ENCODE measurements at places on chromosomes 16 and 17.

- no peak for DNase-seq
Observed at GRCh38 chr16:49491106-49491670, 117.6 kb downstream of the C16orf78 start.

DNA sequence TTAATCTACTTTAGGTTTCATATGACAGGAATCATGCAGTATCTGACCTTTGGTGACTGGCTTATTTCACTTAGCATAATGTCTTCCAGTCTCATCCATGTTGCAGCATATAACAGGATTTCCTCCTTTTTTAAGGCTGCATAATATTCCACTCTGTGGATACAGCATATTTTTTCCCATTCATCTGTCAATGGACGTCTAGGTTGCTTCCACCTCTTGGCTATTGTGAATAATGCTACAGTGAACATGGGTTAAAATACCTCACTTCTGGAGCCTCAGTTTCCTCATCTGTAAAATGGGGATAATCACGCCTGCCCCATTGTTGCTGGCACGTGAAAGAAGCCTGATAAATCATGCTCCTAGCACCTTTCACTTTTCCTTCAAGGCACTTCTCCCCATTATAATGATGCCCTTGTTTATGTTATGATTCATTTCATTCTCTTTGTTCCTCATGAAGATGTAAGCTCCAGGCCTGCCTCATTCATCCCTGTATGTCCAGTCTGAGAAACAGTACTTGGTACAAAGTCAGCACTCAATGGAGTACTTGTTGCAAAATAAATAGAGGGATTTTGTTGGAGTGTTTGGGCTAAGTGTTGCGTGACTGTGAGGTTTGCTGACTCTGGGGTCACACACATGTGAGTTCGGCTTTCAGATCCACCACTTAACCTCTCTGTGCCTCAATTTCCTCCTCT lies 59.6 kb downstream of the ABAT start:
- no peak for DNase-seq

GRCh38 chr17:74796211-74796610 lies 20.1 kb upstream of the NAT9 start:
- DNase-seq: no peak

DNA sequence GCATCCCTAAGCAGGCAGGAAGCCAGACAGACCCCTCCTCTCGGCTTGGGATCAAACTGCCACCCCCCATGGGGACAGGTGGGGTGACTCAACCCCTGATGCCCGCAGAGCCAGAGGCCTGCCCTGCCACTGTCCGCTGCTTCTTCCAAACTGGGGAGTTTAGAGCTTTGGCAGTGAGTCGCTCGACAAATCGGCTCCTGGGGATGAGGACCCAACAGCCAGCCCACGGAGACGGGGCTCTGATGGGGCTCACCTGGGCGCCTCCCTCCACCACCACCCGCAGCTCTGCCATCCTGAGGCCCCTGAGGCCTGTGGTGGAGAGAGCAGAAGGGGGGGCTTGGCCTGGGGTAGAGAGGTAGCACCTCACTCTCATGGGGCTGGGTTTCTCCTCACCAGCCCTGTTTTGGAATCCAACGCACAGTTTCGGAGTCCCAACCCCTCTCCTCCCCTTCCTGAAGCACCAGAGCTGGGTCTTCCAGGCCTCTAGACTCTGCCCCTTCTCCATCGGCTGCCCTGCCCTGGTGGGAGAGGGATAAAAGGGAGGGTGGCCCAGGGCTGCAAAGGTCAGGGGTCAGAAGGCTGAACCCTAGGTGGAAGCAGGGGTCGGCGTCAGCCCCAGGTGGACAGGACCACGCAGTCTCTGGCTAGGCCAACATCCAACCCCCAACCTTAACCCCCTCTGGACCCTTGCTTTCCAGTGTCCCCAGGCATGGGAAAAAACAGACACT lies 5.8 kb downstream of the PRSS22 start:
- DNase-seq: no peak

- DNase-seq: no peak
Observed at GRCh38 chr16:85569615-85570212, 43.4 kb upstream of the GSE1 start.

DNA sequence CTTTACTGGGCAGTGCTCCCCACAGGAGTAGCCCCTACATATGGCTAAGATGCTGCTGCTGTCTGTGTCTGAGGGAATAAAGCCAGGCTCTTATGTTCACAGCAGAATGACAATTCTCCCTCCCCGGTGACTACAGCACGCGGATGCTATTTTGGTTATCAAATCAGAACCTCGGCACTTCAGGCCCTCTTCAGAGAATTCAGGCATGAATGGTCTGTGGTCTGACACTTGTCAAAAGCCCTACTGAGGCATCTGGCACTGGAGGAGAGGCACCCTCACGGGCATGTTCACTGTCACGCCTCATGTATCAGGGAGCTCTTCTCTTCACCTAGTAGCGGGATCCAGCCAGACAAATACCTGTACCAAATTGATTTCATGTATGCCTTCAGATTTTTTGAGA lies 30.4 kb downstream of the KIAA0513 start:
- DNase-seq: no peak

DNA sequence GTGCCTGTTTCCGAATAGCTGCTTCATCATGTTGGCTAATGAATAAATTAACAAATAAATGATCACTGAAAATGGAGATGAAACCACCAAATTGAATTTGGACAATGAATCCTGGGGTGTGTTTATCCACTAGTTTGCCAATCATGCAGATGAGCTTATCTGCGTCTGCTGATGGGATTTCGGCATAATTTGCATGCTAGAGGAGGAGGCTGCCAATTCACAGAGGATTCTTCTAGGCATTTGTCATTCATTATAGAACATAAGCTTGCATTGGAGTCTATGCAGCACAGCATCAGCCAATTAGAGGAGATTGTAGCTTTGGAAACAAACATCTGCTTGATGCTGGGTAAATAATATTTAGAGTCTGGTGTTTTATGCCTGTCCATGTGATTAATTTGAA lies 123.1 kb downstream of the NPIPB5 start:
- DNase-seq: no peak

GRCh38 chr17:8052256-8053252 lies 13.7 kb downstream of the ALOX15B start:
- DNase-seq: no peak

DNA sequence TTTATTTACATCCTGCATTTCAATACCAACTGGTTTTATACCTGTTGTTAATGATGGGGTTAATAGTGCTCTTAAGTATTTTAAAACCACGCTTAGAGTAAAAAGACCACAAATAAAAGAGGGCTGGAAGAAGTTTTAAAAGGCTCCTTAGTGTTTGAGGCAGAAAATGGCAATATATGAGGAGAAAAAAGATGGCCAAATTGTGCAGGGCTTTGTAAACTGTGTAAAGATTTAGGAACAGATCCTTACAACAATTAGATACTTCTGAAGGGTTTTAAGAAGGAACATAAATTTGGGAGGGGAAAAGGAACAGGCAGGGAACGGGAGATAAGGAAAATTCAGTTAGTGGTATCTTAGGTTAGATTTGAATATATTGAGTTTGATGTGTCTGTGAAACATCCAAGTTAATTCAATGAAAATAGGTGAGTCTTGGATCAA lies 12.7 kb downstream of the CDC27 start:
- no peak for DNase-seq

DNA sequence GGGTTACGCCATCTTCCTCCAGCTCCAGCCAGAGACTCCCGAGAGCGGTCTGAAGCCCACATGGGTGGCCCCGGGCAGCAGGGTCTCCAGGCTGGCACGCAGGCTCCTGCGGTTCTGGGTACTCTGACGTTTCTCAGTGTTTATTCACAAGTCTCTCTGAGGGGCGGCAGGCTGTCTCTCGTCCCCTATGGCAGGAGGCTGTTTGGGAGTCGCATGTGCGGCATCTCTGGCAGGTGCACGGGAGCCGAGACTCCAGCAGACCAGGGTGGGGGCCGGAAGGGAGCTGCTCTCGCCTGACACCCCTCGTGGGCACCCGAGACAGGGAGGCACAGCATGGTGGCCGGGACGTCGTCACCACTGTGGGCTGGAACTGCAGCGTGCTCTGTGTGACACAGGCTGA lies 48.1 kb downstream of the ZNF778 start:
- no peak for DNase-seq

DNA sequence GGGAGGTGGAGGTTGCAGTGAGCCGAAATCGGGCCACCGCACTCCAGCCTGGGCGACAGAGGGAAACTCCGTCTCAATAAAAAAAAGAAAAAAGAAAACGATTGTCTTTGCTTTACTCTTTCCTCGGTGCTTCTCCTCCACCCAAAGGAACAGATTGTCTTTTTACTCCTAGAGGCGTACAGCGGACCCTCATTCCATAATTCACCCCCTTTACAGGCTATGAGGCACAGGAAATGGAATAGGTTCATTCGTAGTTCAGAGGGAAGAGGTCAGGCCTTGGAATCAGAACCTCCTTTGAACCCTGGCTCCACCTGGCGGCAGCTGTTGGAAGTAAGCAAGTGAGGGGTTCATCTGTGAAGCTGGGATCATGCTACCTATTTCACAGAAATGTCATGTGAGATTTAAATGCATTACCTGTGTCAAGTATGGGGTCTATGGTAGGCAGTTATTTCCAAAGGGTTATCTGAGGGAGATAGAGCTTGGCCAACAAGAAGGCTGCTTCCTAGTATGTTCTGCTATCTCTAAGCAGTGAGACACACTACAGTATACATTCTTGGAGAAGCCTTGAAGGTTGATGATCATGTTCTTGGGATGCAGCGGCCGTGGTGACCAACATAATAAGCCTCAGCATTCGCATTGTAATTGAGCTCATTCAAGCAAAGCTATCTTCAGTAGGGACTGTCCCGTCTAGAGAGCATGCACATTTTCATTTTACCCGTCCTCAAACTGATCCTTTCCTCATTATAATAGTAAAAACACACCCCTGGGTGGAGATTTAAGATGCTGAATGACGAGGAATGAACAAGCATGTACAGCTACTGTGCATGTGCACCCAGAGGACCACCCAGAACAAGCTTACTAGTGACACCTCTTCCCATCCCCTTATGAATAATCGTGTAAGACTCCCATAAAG lies 18.7 kb upstream of the ZNF689 start:
- DNase-seq: peak; percentile 94

DNA sequence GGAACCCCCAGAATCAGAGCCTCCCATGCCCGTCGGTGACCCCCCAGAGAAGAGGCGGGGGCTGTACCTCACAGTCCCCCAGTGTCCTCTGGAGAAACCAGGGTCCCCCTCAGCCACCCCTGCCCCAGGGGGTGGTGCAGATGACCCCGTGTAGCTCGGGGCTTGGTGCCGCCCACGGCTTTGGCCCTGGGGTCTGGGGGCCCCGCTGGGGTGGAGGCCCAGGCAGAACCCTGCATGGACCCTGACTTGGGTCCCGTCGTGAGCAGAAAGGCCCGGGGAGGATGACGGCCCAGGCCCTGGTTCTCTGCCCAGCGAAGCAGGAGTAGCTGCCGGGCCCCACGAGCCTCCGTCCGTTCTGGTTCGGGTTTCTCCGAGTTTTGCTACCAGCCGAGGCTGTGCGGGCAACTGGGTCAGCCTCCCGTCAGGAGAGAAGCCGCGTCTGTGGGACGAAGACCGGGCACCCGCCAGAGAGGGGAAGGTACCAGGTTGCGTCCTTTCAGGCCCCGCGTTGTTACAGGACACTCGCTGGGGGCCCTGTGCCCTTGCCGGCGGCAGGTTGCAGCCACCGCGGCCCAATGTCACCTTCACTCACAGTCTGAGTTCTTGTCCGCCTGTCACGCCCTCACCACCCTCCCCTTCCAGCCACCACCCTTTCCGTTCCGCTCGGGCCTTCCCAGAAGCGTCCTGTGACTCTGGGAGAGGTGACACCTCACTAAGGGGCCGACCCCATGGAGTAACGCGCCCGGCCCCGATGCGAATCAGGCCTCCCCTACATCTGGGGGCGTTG lies 4.0 kb downstream of the TPSG1 start:
- no peak for DNase-seq

GRCh38 chr17:75442168-75443103 lies 14.0 kb upstream of the TMEM94 start:
- no peak for DNase-seq

- DNase-seq: no peak
Observed at GRCh38 chr17:73396431-73397277, 84.9 kb upstream of the CDC42EP4 start.

- DNase-seq: peak; percentile 62
Observed at GRCh38 chr16:69888005-69888590, 63.0 kb upstream of the CLEC18A start.

DNA sequence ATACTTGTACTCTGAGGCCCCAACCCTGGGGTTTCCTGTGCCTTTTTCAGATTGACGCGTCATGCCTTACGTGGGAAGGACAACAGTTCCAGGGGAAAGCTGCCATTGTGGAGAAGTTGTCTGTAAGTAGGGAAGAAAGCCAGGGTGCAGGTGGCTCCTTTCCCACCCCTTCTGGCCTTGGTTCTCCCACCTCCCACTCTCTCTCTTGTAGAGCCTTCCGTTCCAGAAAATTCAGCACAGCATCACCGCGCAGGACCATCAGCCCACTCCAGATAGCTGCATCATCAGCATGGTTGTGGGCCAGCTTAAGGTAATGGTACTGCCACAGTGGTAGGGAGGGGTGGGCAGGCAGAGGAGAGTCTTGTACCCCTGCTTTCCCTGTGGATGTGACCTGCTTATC lies 4.6 kb upstream of the EDC4 start:
- no peak for DNase-seq

DNA sequence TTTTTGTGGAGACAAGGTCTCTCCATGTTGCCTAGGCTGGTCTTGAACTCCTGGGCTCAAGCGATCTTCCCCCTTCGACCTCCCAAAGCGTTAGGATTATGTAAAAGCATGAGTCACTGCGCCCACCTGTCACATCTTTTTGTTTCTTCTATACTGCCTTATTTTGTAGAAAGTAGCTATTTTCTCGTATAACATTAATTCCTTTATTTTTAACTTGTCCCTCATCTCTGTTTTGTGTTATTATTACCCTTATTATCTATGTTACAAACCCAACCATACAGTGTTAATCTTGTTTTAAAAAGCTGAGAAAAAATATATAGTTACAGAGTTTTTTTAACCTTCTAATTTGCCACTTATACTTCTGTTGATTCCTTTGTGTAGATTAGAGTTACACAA lies 1.4 kb upstream of the TXNDC11 start:
- no peak for DNase-seq

DNA sequence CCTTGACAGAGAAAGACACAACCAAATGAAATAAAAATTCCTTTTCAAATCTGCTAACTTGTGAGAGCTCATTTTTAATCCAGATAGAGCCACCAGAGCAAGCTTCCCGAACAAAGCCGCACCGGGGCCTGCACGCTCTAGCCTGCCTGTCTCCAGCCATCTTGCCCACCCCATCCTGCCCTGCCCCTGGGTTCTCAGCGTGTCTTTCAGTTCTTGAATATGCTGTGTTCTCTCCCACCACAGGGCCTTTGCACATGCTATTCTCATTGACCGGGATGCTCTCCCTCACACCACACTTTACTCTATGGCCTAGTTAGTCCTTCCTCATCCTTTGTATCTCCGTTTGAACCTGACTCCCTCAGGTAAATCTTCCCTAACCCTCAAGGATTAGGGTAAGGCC lies 14.7 kb downstream of the SMIM5 start:
- DNase-seq: no peak

DNA sequence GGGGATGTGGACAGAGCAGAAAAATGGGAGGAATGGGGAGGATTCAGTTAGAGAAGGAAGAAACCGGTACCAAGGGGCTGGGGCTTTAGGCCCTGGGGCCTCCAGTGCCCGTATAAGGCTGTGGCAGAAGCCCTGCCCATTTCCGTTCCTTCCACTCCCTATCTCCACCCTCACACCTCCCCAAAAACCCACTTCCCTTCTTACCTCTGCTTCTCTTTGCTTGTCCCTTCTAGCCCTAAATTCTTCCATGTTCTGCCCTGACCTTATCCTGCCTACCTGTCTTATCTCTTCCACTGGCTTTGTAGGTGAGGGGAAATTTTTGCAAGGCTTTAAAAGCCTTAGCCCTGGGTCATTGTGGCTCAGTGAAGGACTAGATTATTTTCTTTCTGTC lies 4.1 kb downstream of the RNF167 start:
- no peak for DNase-seq

Data from nephron progenitor cell (in vitro differentiated cells).